ENCODE measurements at places on chromosomes 12 and 14.

DNA sequence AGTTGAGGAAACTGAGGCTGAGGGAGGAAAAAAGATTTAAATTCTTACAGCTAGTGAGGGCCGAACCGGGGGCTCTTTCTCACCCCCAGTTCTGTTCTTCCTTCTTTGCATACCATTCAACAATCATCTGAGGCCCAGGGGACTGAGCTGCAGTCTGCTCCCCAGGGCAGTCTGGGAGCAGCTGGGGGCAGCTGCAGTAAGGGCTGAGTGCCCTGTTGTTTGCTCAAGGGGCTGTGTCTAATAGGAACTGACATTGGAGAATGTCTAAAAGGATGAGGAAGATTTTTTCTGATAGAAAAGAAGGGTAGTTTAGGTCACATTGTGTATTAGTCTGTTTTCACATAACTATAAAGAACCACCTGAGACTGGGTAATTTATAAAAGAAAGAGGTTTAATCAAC, 42.2 kb downstream of the SLC17A8 start:
- no peak for DNase-seq

DNA sequence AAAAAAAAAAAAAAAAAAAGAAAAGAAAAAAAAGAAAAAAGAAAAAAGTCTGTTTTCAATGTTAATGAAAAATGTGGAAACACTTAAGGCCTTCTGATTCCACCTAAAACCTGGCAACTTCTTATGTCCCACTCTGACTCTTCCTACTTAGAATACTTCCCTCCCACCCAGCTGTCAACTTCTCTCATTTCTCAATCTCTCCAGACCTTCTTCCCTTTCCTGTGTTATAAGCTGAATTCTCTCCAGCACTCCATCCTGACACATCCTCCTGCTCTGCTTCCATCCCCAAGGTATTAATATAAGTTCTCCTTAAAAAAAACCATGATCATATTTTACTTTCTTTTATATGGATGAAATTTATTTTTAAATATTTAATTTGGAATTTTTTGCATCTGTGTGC, 20.3 kb upstream of the TMTC1 start:
- DNase-seq: no peak

DNA sequence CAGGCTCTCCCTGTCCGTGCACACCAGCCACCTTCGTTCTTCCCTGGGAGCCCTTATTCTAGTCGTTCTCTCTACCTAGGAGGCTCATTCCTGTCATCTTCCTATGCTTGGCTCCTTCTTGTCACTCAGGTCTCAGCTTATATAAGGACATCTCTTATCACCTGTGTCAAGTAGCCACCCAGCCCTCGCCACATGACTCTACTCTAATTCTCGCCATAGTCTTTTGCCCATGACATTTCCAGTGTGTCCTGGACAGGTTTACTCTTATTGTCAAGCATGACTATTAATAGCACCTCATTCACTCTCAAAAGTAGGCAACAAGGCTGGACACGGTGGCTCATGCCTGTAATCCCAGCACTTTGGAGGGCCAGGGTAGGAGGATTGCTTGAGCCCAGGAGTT, 175.7 kb upstream of the NUDT4 start:
- DNase-seq: no peak

GRCh38 chr12:120640861-120641833, 721 bp downstream of the CABP1 start:
- peak; percentile 58 for DNase-seq

DNA sequence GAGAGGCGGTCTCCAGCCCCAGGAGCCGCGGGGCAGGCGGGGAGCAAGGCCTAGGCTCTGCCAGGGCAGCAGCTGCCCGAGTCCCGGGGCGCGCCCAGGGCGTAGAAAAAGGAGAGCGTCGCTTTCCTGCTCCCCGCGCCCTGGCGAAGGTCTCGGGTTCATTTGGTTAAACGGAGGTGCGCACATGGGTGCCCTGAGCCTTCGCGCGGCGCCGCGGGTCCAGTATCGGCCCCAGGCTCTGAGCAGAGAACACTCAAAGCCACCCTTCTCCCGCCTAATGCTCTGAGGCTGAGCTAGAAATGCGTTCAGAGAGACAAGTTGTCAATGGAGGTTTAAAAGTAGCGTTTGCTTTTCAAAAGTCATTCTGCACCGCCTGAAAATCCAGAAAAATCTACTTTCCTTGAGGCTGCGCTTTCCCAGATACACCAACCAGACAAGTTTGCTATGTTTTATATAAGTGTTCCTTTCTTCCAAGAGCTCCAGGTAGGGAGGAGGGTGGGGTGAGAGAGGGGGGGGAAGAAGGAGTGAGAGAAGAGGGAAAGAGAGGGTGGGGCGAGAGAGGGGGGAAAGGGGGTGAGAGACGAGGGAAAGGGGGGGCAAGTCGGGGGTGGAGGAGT, 1.5 kb downstream of the TMEM132C start:
- DNase-seq: no peak

DNA sequence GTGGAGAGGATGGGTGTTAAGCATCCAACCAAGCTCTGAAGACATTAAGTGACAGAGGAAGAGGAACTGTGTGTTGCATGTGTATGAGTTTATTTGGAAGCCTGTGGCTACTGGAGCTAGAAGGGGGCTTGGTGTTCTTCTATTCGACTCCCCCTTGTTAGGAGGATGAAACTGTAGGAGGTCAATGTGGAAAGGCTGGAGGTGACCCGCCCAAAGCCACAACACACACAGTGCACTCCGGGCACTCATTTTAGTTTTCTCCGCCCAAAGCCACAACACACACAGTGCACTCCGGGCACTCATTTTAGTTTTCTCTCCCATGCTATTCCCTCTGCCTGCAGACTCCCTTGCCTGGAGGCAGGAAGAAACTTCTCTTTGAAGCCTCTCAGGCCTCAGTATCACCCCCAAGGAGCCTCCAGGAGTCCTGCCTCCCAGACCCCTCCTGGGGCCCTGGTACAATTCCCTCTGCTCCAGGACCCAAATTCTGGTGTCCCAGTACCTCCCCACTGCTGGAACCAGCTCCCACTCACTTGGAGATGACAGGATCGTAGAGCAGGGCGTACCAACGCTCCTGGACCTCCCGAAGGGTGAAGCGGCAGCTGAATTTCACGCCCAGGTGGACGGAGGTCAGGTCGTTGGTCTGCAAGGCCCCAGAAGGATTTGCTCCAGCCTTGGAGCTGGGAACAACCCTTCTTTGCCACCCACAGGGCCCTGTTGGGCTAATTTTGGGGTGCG, 3.8 kb downstream of the MCRS1 start:
- no peak for DNase-seq

DNA sequence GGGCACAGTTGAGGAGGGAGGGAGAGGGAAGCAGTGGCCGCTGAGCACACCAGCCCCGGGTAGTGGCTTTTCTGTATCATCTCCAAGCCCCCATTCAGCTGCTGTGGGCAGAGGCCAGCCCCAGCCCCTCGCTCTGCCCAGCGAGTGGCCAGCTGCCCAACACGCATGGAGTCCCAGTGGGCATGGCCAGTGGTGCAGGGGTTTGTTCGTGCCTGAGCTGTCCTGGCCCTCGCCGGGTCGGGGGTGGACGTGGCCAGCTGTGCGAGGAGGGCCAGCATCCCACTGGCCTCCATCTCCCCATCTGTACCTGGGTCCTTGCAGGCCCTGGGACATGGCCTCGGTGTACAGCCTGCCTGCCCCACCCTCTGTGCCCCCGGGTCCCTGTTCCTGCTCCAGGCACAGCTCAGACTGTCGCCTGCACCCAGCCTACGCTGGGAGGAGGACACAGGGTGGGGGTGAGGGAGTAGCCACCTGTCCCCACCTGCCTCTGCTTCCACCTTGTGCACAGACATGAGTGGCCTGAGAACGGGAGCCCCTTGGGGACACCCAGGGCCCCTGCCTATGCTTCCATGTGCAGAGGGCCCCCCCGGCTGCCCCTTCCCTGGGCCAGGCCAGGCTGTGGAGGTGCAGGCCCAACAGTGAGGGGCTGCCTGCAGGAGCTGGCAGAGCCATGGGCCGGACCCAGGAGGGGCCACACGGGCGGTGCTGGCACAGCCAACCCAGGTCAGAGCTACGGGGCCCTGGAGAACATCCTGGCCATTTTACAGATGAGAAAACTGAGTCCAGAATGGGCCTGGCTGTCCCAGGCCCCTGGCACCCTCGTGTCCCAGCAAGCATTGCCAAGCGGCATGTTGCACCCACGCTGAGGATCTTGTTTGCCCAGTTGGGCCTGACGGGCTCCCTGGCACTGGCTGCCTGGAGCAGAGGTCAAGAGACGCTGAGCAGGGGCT, 4.3 kb downstream of the INF2 start:
- no peak for DNase-seq

GRCh38 chr12:22802883-22803630, 178.1 kb downstream of the ETNK1 start:
- no peak for DNase-seq

DNA sequence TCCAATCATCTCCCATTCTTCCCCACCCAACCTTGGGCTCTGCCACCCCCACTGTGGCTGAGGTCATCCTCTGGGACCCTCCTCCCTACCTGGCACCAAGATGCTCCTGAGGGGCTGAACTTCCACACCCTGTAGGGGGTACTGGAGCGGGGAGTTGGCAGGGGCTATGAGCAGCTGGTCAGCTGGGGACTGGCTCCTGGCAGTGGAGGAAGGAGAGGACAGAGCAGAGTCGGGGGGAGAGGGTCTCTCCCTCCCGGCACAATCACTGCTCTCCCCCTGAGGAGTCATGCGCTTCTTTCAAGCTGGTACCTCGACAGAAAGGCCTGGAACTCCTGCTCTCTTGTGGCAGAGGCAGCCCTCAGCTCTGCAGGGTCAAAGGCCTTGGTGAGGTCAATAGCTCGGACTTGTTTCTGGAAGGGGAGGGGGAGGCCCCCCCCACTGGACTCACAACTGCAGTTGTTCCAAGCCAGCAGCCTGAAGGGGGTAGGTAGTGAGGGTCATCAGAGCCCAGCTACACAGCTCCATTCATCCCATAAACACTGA, 2.0 kb downstream of the B4GALNT1 start:
- no peak for DNase-seq

DNA sequence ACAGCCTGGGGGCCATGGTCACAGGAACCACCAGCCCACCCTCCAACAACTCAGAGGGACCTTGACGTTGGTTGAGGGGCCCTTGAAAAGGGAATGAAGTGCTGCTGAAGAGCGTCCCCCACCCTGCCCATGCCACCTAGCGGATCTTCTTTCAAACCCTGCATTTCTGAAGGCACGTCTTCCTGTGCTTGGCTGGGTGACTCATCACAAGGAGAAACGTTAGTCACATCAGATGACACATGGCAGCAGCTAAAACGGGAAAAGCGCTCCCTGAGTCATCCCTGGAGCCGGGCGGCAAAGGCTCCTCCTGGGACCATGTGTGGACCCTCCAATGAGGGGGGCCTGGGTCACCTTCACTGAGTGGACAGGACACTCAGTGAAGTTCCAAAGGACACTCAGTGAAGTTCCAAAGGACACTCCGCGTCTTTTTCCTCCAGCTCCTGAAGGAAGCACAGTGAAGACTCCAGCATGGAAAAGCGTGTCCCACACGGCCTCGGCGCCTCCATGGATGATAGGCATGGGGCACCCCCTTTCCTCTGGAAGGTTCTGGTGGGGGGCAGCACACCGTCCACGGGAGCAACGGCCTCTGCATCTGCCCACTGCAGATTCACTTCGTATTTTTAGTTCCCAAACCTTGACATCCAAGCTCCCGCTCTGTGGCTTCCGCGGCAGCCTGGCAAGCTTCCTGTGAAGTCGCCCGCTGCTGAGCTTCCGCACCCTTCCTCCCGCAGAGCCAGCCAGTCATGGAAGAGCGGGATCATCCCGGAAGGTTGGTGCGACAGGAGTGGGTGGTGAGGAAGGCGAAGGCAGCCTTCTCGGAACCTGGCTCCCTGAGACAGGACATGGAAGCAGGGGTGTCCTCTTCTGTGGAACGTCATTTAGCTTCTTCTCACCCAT, 383.4 kb downstream of the VRK1 start:
- peak; percentile 21 for DNase-seq

DNA sequence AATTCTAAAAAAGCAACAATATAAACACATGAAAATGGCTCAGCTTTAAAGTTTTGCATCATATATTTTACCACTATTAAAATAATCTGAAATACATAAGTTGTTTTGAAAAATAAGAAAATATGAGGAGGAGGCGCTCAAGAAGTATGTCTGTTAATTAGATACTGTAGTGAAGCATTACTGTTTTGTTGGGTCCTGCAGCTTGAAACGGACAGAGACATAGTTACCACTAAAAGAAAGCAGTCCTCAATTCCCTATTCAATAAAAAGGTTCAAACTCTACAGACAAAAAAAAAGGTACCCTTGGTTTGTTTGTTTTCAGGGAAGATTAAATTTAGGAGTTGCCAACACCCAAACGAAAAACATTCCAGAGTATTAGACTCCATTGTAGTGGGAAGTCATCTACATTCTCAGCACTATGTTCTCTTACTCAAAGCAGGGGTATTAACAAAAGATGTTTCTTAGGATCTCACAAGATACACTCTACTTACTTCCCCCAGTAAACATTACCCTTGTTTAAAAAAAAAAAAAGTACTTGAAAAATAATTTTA, 3.0 kb downstream of the PAWR start:
- DNase-seq: no peak

DNA sequence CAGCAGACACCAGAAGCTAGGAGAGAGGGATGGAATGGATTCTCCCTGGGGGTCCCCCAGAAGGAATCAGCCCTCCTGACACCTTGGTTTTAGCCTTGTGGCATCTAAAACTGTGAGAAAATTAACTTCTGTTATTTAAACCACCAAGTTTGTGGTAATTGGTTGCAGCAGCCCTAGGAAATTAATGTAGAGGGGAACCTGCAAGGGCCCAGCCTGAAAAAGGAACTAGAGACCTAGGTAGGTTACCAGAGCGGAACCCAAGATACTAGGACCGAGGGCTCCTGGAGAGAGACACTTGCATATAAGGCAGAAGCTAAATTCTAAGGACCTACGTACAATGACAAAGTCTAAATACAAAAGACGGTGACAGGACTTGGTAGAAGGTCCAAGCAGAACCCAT, 8.1 kb upstream of the DENND5B start:
- DNase-seq: no peak

- DNase-seq: no peak
Measured at GRCh38 chr12:71504476-71504875, 64.9 kb downstream of the LGR5 start.

DNA sequence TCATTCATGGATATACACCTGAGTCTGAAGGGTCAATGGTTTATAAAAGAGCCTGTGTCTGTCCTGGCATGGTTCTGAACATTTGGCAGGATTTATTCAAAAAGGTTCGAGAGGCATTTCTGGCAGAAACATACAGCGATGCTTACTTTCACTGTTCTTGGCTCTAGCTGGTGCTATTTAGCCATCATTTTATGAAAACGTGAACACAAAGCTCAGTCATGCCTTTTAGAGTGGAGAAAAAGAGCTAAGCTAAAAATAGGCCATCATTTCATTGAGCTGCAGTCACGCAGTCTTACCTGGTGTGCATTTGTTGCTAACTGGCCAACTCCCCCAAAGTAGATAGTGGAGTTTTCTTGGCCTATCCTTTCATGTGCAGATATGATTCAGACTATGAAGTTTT, 1209.5 kb downstream of the SLC16A7 start:
- no peak for DNase-seq

- DNase-seq: no peak
Measured at GRCh38 chr12:102568276-102568675, 87.9 kb upstream of the IGF1 start.

GRCh38 chr12:25818596-25819390, 139.7 kb upstream of the RASSF8 start:
- DNase-seq: no peak
